ENCODE measurements at places on chromosomes 2 and 18. TPM values are rescaled to one million over a fixed set of nuclear protein-coding genes. Genes with fewer than 3 reads are reported as not detected.

Gene TMEM17
- polyA plus RNA-seq = 2.2 TPM

- DNase-seq = no peak
- H3K4me1 ChIP-seq = no peaks in the 10 kb centered on the region
- no peaks in the 10 kb centered on the region for H3K27me3 ChIP-seq
- H3K36me3 ChIP-seq = peaks cover 39% of the 10 kb centered on the region
- H3K4me3 ChIP-seq = no peak overlapping the region
Measured at GRCh38 chr2:120079647-120080046, 66.8 kb downstream of the EPB41L5 start.

Gene NEB
- polyA plus RNA-seq = not detected

Gene OTOS
- polyA plus RNA-seq = not detected

Gene CLEC4F
- not detected for polyA plus RNA-seq

All from immature natural killer cell (primary cell).